ENCODE measurements at places on chromosomes 7 and 10.

- DNase-seq = no peak
These were observed 222.2 kb upstream of the NRP1 start for GRCh38 chr10:33556620-33557019.

DNA sequence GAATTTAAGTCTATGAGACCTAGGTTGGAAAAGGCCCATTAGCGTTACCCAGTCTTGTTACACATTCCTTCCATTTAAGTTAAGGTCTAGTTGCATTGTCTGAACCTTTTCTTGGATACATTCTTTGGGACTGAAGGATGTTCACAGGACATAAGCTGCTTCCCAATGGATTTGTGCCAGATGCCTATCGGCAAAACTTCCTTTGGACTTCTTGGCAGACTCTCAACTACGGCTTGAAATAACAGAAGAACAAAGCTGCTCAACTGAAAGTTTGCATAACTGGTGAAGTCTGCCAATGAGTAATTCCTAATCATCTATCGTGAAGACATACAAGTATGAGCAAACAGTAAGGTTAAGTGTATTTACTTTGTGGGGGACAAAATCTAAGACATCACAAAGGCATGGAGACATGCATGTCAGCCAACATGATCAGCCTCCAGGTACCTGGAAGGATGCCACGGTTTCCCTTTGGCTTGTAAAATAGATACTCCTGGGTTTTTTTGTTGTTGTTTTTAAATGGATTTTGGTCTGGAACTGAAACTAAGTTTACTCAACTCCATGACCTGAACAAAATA is 35.4 kb downstream of the MALSU1 start:
- DNase-seq = peak; percentile 76

GRCh38 chr10:131456411-131456810 is 144.9 kb upstream of the TCERG1L start:
- DNase-seq = no peak

DNA sequence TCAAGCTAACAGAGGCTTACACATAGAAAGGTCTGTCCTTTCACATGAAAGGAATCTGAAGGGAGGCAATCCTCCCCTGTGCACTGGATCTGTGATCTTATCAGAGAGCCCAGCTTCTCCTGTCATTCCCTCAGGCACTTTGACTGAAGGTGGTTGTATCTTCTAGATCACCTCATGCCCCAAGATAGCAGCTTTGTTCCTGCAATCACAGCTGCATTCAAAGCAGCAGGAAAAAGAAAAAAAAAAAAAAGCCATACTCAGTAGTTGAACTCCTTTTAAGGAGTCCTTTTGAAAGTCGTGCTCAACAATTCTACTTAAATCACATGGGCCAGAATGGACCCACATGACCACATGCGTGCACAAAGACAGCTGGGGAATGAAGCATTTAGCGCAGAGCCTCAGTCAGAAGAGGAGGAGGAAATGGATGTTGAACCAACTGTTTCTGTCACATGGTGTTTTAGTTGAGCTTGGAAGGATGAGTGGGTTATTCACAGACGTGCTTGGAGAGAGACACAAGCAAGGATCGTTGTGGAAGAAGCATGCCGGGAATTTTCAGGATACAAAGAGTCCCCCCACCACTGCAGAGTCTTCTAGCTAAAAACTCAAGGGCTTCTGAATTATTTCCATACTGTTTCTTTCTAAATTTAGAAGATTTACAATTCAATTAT is 13.0 kb upstream of the PFKP start:
- DNase-seq = no peak
